ENCODE measurements at places on chromosomes 3 and 15. TPM values are rescaled to one million over a fixed set of nuclear protein-coding genes. Genes with fewer than 3 reads are reported as not detected.
A peak's percentile ranks its signal among the peaks of the same experiment; 100 is the strongest.

- H3K4me3 ChIP-seq: peak within 1 kb of the TSS; percentile 69
- H3K36me3 ChIP-seq: no peaks in the 10 kb centered on the region
- peak; percentile 23 for DNase-seq
- H3K27ac ChIP-seq: no peak within 1 kb of the TSS
These were observed at the start of gene MEGF11 for GRCh38 chr15:66253418-66254088. Gene MEGF11, minus strand, starts transcription at chr15:66253750. Its CDS starts 125,347 bp downstream, at chr15:66128403.

Gene KBTBD13
- total RNA-seq: not detected

- peaks cover 14% of the 10 kb centered on the region for H3K4me1 ChIP-seq
- H3K4me3 ChIP-seq: no peak overlapping the region
- DNase-seq: no peak
- peaks cover 28% of the 10 kb centered on the region for H3K36me3 ChIP-seq
- no peaks in the 10 kb centered on the region for H3K27me3 ChIP-seq
- H3K27ac ChIP-seq: no peak overlapping the region
These were observed 7.1 kb downstream of the BLOC1S6 start for GRCh38 chr15:45594319-45594718.

- no peaks in the 10 kb centered on the region for H3K27me3 ChIP-seq
- H3K4me1 ChIP-seq: no peaks in the 10 kb centered on the region
- H3K36me3 ChIP-seq: peaks cover 6% of the 10 kb centered on the region
These were observed 105.7 kb downstream of the MBNL1 start for GRCh38 chr3:152374262-152374990.

Gene SUCNR1
- 0.07 TPM for total RNA-seq

Gene FOXL2
- total RNA-seq: 0.09 TPM

GRCh38 chr3:131735116-131735515 is 232.3 kb upstream of the MRPL3 start:
- no peaks in the 10 kb centered on the region for H3K27me3 ChIP-seq
- DNase-seq: no peak
- H3K4me1 ChIP-seq: no peaks in the 10 kb centered on the region
- H3K4me3 ChIP-seq: no peak overlapping the region
- no peaks in the 10 kb centered on the region for H3K36me3 ChIP-seq
- H3K27ac ChIP-seq: no peak overlapping the region

GRCh38 chr15:69881302-69881670 is 216.4 kb downstream of the TLE3 start:
- H3K4me3 ChIP-seq: no peak overlapping the region
- DNase-seq: no peak
- H3K4me1 ChIP-seq: peaks cover 2% of the 10 kb centered on the region
- H3K27ac ChIP-seq: no peak overlapping the region
- peaks cover 55% of the 10 kb centered on the region for H3K27me3 ChIP-seq

Gene FYCO1
- total RNA-seq: 17.0 TPM

DNA sequence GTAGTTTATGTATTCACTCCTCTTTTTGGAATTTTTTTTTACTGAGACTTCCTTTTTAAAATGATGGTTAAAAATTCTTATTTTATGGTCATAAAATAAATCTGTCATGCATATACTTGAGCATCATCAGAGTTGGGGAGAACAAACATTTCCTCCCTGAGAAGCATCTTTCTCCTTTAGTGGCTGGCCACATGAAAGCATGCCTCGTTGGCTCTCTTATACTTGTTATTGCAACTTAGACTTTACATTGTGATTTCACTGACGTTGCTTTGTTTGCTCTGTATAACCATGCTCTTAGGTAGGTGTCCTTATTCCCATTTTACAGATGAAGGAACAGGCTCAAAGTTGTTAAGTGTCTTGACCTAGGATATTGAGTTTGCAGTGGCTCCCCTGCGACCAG is 18.1 kb downstream of the BBX start:
- H3K4me3 ChIP-seq: no peak overlapping the region
- no peak for DNase-seq
- no peaks in the 10 kb centered on the region for H3K4me1 ChIP-seq

DNA sequence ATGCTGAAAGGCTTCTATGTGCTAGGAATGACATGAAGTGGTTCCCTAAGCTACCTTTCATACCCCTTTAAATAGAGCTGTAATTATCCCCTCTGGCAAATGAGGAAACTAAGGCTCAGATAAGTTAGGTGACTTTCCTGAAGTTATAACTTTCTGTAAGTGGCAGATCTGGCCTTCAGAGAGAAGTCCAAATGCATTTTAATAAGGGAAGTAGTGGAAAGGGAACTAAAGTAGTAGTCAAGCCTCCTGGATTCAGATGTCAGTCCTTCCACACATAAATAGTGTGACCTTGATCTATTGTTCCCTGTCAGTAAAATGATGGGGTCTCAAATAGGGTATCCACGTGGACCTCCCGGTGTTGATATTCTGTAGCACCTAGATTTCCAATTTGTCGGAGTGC is 277.7 kb downstream of the EDEM1 start:
- no peak overlapping the region for H3K27ac ChIP-seq
- no peaks in the 10 kb centered on the region for H3K27me3 ChIP-seq
- H3K36me3 ChIP-seq: no peaks in the 10 kb centered on the region
- H3K4me3 ChIP-seq: no peak overlapping the region
- H3K4me1 ChIP-seq: no peaks in the 10 kb centered on the region

DNA sequence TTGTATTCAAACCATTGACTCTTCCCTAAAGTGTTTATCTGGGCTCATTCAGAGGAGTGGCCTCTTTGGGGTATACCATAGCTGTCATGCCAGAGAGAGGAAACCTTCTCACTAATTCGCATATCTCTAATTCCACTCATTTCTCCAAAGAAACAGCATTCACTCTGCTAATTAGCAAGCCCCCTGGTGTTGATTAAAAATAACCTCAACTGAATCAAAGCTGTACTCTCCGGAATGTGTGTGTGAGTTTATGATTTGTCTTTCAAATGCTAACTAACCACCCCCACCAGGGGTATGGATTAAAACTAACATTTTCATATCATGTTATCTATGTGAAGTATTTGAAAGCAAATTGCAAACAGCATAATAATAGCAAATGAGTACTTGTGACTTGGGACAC is 45.5 kb downstream of the PAQR5 start:
- H3K27me3 ChIP-seq: no peaks in the 10 kb centered on the region
- no peaks in the 10 kb centered on the region for H3K4me1 ChIP-seq
- H3K4me3 ChIP-seq: no peak overlapping the region
- no peak for DNase-seq
- H3K27ac ChIP-seq: no peak overlapping the region

- H3K27me3 ChIP-seq: peaks cover 15% of the 10 kb centered on the region
- no peak for DNase-seq
- H3K36me3 ChIP-seq: no peaks in the 10 kb centered on the region
- H3K4me1 ChIP-seq: no peaks in the 10 kb centered on the region
- H3K4me3 ChIP-seq: no peak overlapping the region
- no peak overlapping the region for H3K27ac ChIP-seq
These were observed 27.1 kb downstream of the RPSA start for GRCh38 chr3:39433642-39434041.

GRCh38 chr3:170196833-170197232 is 15.3 kb upstream of the PHC3 start:
- DNase-seq: no peak
- no peaks in the 10 kb centered on the region for H3K27me3 ChIP-seq
- H3K4me1 ChIP-seq: peaks cover 21% of the 10 kb centered on the region
- no peak overlapping the region for H3K4me3 ChIP-seq

- peaks cover 15% of the 10 kb centered on the region for H3K27me3 ChIP-seq
- no peak overlapping the region for H3K27ac ChIP-seq
- no peaks in the 10 kb centered on the region for H3K4me1 ChIP-seq
- no peak overlapping the region for H3K4me3 ChIP-seq
- no peaks in the 10 kb centered on the region for H3K36me3 ChIP-seq
These were observed 309.2 kb downstream of the PDCD6IP start for GRCh38 chr3:34107669-34108068.

DNA sequence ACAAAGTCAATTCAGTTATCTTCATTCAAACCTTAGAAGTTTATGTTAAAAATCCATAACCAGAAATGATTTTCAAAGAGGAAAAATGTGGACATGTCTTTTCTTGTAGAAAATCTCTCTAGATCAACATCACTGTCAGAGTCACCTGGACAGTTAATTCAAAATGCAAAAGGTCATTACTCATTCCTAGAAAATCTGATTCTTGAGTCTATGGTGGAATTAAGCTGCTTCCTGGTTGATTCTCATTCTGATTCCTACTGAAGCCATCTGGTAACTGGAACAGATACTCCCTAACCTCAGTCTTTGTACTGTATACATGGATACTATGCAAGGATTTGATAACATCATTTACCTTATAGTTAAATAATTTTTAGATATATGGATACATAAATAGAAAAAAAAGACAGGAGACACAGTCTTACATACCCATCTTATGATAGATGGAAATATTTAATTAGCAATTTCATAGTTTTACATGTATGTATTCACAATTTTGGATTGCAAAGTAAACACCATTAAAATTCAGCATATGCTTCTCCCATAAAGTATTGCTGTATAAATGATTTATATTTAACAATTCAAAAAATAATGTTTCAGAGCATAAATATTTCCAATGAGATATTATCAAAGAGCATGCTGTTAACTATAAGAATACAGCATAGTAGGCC is 693.2 kb upstream of the CCDC54 start:
- peaks cover 10% of the 10 kb centered on the region for H3K4me1 ChIP-seq
- no peaks in the 10 kb centered on the region for H3K27me3 ChIP-seq
- H3K27ac ChIP-seq: no peak overlapping the region
- no peak for DNase-seq
- H3K4me3 ChIP-seq: no peak overlapping the region

DNA sequence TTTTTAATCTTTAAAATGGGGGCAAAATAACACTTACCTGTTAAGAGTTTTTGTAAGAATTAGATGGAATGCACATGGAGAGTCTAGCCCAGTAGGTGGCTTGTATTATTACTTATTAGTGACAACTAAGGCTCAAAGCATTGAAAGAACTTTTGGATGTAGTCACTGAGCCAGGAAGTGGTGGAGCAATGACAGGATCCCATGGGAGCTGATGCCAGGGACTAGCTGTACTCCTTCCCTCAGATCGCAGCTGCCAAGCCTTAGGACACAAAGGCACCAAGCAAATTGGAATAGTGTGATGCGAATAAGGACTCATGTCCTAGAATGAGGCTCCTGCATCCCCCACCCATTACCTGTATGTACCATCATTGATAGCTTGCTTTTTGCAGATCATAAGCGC is 370.4 kb upstream of the RGMA start:
- H3K4me3 ChIP-seq: no peak overlapping the region
- peaks cover 1% of the 10 kb centered on the region for H3K4me1 ChIP-seq
- H3K27ac ChIP-seq: no peak overlapping the region
- DNase-seq: no peak
- H3K27me3 ChIP-seq: peaks cover 35% of the 10 kb centered on the region

- peaks cover 5% of the 10 kb centered on the region for H3K27me3 ChIP-seq
- H3K36me3 ChIP-seq: peaks cover 1% of the 10 kb centered on the region
- peaks cover 2% of the 10 kb centered on the region for H3K4me1 ChIP-seq
- H3K27ac ChIP-seq: no peak within 1 kb of the TSS
These were observed at the start of gene HOMER2 for GRCh38 chr15:82952158-82953081. Gene HOMER2, minus strand, starts transcription at chr15:82952720. Its CDS starts 185 bp downstream, at chr15:82952535.

Gene FSTL1
- 210 TPM for total RNA-seq

- H3K27ac ChIP-seq: peak overlapping the region; percentile 35
- H3K36me3 ChIP-seq: no peaks in the 10 kb centered on the region
- no peaks in the 10 kb centered on the region for H3K27me3 ChIP-seq
- H3K4me1 ChIP-seq: peaks cover 15% of the 10 kb centered on the region
- no peak overlapping the region for H3K4me3 ChIP-seq
These were observed 54.2 kb upstream of the CGNL1 start for GRCh38 chr15:57321973-57322601.

DNA sequence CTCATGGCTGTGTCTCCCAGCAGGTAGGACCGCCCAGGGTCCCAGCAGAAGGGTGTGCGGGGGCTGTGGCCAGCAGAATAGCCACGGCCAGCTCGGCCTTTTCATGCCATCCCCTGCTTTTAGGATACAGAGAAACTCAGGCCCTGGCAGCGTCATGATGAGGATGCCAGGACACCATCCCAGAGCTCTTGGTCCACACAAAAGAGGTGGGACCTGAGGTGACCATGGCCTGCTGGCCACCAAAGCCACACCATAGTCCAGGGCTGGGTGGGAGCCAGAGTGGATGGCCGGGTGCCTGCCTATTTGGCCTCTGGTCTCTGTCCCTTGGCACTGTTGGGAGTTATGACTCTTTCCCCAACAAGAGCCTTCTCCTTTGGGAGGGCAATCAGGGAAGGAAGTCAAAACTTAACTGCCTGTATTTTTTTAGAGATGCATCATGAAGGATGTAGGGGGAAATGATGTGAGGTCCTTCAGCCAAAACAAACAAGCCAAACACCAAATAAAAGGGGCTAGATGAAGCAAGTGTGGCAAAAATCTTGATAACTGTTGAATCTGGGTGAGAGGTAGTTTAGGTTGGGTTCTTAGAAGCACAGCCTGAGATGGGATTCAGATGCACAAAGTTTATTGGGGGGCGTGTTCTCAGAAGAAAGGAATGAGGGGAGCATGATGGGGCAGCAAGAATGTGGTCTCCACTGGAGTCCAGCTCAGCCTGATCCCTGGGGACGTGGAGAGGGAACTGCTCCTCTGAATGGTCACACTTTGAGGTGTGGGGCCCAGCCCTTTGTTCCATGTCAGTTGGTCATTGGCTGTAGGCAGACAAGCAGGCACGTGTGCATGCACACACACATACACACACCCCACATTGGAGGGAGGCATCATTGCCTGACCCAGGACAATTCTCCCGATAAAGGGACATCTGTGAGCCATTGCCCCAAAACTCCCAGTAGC is 33.2 kb downstream of the SMAD6 start:
- no peak overlapping the region for H3K4me3 ChIP-seq
- no peak for DNase-seq
- H3K27me3 ChIP-seq: no peaks in the 10 kb centered on the region
- peak overlapping the region; percentile 9 for H3K27ac ChIP-seq
- peaks cover 1% of the 10 kb centered on the region for H3K4me1 ChIP-seq
- peaks cover 9% of the 10 kb centered on the region for H3K36me3 ChIP-seq

- no peak overlapping the region for H3K4me3 ChIP-seq
- H3K4me1 ChIP-seq: peaks cover 1% of the 10 kb centered on the region
- DNase-seq: no peak
- H3K36me3 ChIP-seq: peaks cover 48% of the 10 kb centered on the region
These were observed 41.5 kb downstream of the TLE3 start for GRCh38 chr15:70056091-70056680.

- H3K27ac ChIP-seq: peak overlapping the region; percentile 15
- H3K27me3 ChIP-seq: peaks cover 4% of the 10 kb centered on the region
- H3K36me3 ChIP-seq: no peaks in the 10 kb centered on the region
- peak; percentile 66 for DNase-seq
- H3K4me1 ChIP-seq: peaks cover 6% of the 10 kb centered on the region
These were observed 31.5 kb upstream of the AP4E1 start for GRCh38 chr15:50876989-50877360.

Gene CACNA2D2
- total RNA-seq: 6.9 TPM

DNA sequence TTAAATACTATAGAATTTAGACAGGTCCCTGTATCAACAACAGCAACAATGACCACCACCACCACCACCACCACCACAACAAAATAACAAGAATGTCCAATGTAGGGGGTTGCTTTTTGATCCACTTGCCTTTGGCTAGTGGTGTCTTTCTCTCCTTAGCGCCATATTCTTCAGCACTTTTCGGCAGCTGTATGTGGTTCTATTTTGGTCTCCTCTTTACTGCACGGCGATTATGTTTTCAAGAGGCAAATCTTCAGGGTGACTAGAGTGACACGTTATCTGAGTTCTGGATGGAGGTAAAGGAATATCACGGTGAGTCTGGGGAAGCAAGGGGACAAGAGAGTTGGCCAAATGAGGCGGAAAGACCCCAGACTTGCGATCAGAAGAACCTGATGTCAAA is 56.1 kb downstream of the ST6GAL1 start:
- no peaks in the 10 kb centered on the region for H3K27me3 ChIP-seq
- H3K36me3 ChIP-seq: peaks cover 17% of the 10 kb centered on the region
- H3K4me1 ChIP-seq: peaks cover 5% of the 10 kb centered on the region
- no peak for DNase-seq
- H3K27ac ChIP-seq: no peak overlapping the region

Gene NOX5
- total RNA-seq: not detected
